ENCODE measurements at places on chromosomes 5 and 9.

GRCh38 chr5:67104859-67105258 is 91.7 kb downstream of the CD180 start:
- no peak for DNase-seq

GRCh38 chr9:33080534-33080933 is 4.1 kb upstream of the SMU1 start:
- DNase-seq = no peak

DNA sequence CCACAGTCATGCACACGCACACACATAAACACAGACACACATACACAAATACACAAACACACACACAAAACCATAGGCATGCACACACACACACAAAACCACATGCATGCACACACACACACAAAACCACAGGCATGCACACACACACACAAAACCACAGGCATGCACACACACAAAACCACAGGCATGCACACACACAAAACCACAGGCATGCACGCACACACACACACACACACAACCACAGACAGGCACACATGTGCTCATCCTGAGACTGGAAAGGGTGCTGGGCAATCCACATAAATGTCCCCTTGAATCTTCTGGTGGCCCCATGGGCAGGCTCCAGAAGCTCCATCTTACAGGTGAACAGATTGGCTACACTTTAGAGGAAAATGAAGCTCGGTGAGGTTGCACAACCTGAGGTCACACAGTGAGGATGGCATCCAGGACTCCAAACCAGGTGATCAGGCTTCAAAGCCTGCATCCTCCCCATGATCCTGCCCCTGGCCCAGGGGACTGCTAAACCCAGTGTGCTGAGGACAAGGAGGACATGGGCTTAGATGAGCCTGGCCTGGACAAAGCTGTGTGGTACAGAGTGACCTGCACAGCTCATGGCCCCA is 144.8 kb downstream of the GADD45G start:
- peak; percentile 25 for DNase-seq

DNA sequence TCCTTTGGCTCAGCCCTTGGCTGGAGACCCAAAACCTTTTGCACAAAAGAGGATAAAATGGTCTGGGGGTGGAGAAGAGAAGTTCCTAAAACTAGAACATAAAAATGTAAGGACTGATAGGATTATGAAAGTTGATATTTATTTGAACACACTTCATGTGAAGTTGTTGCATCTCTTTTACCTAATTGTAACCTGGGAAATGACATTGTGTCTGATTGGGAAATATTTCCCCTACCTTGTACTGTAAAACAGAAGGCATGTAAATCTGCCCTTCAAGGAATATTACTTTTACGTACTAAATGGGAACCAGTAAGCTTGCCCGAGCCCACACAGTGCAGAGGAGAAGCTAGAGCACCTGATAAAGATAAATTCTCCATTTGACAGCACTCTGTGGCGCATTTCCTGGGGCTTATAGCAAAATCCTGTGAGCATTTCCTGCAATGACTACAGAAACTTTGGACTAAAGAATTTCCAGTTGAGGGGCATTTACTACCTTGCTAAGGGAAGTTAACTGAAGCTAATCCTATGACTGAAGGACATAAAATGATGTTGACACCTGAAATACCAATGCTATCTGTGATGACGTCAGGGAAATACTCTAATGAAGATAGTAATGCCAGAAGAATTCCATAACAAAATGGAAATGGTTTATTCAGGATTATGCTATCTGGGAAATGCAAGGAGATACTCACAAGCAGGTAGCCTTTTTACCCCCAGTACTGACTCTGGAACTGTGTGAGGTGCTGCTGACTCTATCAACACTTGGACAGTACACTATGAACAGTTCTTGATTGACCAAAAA is 78.3 kb upstream of the LIFR start:
- DNase-seq = no peak

DNA sequence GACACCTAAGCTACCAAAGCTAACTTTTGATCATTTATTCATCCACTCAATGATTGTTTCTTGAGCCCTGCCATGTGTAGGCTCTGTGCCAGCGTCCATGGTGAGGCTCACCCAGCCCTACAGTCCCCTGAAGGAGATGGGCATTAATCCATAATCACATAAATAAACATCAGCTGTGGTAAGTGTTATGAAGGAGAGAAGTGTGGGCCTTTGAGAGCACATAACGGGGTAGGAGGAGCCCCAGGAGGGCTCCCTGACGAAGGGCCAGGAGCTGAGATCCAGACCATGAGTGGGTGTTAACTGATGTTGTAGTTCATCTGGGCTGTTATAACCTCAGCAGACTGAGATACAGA is 53.9 kb upstream of the AFAP1L1 start:
- DNase-seq = no peak

- no peak for DNase-seq
These were observed 175.5 kb downstream of the NXNL2 start for GRCh38 chr9:88710449-88710848.

GRCh38 chr5:140630292-140631035 is 2.5 kb downstream of the CD14 start:
- DNase-seq = peak; percentile 24

- DNase-seq = no peak
These were observed 387.3 kb downstream of the YTHDC2 start for GRCh38 chr5:113900816-113901215.

GRCh38 chr5:154410786-154411185 is 35.0 kb upstream of the SAP30L start:
- no peak for DNase-seq

DNA sequence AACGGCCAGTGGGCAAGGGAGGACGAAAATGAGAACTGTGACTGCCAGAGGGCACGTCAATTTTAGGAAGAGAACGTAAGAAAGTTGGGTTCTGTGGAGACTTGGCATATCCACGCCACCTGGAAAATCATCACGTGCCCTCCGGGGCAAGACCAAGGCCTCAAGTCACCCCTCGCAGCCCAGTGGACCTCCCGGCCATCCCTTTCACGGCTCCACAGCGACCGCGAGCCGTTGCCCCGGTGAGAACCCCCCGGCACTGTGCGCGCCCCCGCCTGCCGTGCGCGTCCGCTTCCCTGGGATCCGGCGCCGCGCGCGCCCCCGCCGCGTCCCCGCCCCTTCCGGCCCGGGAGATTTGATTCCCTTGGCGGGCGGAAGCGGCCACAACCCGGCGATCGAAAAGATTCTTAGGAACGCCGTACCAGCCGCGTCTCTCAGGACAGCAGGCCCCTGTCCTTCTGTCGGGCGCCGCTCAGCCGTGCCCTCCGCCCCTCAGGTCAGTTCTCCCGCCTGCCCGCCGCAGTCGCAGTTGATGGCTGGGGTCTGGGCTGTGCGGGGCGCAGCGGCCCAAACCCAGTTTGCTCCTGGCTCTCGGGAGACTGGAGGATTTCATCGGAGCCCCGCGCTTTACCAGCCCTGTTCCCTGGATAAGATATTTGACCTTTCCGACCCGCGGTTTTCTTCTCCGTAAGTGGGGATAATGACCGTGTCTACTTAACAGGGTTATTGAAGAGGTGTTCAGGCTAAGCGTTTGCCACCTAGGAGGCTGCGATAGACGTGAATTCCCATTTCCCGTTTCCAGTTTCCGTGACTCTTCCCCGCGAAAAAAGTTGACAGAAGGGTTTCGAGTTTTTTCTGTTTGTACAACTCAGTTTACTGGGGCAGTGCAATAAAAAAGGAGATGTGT is at the start of gene MELK:
MELK (plus strand) TSS at position 381 of the 904 bp plus-strand sequence. CDS start 8,787 bp downstream, outside the sequence.
- DNase-seq = peak; percentile 72

DNA sequence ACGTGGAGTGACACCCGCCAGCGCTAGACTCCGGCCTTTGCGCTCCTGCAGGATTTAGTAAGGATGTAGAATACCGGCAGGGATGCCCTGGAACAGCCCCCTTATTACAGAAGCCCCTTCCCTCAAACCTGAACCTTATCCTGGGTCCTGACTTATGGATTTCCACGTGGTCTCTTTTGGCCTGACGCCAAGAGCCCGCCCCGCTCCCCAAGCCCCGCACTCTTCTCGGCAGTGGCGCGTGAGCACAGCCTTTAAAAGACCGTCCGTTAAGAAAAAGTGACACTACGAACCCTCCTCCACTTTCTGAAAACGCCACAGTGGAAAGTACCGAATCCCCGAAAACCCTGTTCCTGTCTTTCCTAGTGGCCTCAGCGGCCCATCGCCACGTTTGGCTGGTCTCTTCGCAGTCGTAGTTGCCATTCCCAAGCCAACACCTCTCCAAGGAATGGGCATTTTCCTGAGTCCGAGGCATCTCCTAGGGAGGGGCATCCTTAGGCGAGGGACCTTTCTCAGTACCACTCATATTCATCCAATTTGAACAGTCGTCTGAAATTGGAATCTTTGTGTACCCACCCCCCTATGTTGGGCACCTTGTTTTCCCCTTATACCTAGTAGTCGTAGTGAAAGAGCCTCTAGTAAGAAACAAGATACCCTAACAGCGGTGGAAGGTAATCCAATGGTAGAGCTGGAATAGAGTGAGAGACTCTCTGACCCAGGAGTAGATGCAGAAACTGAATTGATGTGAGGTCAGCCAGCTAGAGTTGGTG is 732 bp upstream of the MCIDAS start:
- no peak for DNase-seq

DNA sequence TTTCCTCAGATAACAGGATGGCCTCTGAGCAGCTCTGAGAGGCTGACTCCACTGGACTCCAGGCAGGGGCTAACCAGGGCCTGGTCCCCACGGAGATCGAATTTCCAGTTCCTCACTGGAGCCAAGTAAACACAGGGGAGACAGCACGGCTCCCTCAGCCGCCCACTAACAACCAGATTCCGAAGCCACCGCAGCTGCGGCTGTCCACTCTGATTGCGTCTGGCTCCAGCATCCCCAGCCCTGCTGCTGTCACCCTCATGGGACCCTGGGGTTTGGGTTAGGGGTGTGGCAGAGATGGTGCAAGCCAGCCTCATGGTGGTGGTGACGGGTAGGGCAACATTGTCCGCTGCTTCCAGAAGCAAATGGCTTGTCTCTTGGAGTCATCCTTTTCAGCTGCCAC is 172.6 kb downstream of the RGS3 start:
- DNase-seq = no peak

DNA sequence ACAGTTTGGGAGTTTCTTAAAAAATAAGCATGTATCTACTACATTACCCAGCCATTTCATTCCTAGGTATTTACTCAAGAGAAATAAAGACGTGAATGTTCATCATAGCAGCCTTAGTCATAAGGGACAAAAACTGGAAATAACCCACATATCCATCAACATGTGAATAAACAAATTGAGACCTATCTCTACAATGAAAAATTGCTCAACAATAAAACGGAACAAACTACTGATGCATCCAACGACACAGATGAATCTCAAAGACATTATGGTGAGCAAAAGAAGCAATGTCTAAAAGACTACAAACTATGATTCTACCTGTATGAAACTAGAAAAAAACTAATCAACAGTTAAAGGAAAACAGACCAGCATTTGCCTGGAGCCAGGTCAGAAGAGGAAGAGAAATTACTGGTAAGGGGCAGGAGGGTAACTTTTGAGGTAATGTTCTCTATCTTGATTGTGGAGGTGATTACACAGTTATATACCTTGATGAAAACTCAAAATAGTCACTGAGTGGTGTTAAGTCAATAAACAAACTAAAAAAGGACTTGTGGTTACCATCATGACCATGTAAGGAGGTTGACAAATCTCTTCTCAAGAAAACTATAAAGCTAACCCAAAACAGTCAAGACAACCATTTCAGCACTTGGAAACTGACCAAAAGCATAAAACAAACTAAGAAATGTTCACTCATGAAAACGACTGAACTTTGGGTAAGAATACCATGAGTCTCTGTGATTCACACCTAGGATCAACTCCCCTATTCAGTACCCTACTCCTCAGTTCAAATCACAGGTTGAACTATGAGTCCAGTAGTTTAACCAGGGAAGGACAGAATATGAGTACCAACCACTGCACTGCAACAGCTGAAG is 10.4 kb downstream of the UIMC1 start:
- DNase-seq = peak; percentile 88

DNA sequence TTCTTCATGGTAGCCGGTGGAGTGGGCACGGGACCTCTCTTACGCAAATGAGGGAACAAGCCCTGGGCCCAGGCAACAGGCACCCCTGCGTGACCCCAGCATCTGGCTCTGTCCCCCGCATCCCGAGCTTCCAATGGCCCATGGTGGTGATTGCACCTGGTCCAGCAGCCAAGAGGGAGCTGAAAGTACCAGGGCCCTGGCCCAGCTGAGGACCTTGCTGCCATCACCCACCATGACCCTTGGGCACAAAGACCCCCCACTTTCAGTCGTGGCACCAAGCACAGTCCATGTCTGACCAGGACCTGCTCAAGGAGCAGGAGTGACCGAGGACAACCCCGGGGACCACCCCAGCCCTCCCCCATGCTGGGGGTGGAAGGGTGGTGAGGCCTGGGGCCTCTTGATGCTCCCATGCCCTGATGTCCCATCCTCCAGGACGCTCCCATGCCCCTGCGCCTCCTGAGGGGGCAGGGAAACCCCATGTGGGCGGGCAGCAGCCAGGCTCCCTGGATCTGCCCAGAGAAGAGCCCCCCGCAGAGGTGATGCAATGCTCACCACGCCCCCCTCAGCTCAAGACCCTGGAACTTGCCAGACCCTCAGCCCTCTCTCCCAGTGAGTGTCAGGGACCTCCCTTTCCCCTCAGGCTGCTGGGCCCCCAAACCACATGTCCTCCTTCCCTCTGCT is 123.9 kb downstream of the ADAMTS2 start:
- DNase-seq = no peak

- no peak for DNase-seq
These were observed 8.2 kb downstream of the SLC22A4 start for GRCh38 chr5:132302413-132302812.

DNA sequence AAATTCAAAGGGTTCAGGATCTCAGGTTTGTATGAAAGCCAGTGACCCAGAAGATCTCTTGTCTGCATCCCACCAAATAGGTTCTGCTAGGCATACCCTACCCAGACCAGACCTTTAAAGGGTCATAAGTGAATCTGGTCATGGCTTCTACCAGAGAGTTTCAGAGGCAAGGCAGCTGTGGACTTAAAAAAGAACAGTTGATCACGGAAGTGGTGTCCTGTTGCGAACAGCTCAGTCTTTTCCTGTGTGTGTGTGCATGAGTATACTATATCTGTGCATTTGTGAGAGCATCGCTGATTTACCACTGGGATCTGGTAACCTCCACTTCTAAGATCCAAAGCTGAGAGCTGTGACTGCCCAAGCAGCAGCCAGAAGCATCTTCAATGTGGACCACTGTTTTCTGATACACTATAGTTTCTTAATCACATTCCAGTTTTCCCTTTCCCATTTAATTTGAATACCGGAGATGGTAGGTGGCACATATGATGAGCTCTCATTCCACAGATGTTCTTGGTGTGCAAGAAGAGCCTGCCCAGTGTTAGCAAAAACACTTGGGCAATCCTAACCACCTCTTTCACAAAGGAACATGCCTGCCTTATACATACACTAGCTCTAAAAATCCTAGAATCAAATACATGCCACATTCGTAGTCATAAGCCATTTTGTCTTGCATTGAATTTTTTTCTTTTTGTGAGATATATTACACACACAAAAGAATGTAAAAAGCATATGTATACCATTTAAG is 36.2 kb upstream of the OR2S2 start:
- peak; percentile 85 for DNase-seq

DNA sequence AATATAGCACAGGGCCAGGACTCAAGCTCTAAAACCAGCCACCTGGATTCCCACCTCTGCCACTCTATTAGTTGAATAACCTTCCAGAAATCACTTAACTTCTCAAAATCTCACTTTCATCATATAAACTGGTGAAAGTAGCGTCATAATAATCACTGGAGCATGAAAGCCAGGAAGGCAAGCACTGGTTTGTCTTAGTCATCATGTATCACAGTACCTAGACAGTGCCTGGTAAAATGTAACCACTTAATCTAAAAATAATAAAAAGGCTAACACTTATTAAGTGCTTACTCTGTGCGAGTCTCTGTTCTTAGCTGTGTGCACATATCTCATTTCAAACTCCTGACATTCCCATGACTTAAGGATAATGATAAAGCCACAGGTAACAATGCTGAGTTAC is 109.4 kb downstream of the ASTN2 start:
- DNase-seq = no peak

All from AG10803 (cell line).